NCI-H460 (cell line): ENCODE measurements at places on chromosomes 3 and 15.

- DNase-seq = no peak
Measured at GRCh38 chr3:52175416-52176179, 21.4 kb upstream of the POC1A start.

- DNase-seq = no peak
Measured at GRCh38 chr3:5479229-5479799, 291.8 kb downstream of the EDEM1 start.

DNA sequence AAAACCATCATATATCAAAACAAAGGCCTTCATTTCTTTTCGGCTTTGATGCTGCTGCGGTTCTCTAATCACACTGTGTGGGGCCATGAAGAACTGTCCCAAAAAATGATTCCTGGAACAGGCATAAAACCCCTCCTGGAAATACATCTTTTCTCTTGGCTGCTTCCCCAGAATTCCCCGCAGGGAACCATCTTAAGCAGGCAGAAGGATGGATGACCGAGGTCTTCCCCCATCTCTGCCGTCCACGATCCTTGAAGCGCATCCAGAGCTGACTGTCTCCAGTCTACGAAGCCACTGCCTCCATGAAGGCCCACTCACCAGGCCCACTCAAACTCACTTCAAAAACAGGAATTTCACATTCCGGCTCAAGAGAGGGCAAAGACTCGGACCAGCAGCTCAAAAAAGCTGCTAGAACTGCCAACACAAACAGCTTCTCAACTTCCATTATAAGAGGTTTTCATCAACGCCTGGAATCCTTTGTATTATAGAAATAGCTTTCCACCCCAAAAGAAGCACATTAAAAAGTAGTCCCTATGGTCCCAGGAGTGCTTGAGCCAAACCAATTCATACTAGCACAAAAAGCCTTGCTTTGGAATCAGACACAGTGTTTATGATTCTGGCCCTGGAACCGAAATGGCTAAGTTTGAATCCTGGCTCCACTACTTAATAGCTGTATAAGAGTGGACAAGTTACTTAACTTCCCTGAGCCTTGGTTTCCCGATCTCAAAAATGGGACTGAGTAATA lies 487.5 kb upstream of the WNT5A start:
- no peak for DNase-seq

- DNase-seq = no peak
Measured at GRCh38 chr3:79415356-79415755, 352.4 kb downstream of the ROBO1 start.

- DNase-seq = no peak
Measured at GRCh38 chr15:78536134-78536533, 4.1 kb upstream of the PSMA4 start.

GRCh38 chr3:143506190-143506589 lies 342.1 kb downstream of the SLC9A9 start:
- DNase-seq = no peak

DNA sequence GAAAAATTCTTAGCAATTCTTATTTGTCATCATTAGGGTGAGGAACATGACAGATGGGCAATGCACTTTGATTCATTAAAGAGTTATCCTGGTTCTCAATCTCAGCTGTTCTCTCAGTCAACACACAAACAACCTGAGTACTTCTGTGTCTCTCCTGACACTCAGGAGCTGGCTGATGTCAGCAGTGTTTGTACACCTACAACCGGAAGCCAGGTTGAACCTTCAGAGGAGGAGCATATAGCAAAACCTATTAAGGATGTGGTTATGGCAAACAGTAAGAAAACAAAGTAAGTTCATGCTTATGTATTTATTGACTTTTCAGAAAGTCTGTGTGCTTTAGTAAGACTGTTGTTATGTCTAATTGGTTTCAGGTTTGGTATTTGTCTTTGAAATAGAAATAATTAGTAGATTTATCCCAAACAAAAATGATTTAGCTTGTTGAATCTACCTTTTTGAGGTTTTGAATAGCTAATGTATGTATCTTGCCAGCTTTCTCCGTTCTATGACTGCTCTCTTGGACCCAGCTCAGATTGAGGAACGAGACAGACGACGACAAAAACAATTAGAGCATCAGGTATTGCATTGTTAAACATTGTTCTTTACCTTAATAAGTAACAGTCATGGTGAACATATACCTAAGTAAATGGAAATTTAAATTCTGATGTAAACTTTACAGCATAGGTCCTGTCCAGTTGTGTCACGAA lies 36.6 kb downstream of the CCDC66 start:
- DNase-seq = no peak

GRCh38 chr15:39235084-39235795 lies 345.6 kb upstream of the THBS1 start:
- no peak for DNase-seq

- DNase-seq = no peak
Measured at GRCh38 chr3:73616056-73616455, 8.7 kb downstream of the PDZRN3 start.

DNA sequence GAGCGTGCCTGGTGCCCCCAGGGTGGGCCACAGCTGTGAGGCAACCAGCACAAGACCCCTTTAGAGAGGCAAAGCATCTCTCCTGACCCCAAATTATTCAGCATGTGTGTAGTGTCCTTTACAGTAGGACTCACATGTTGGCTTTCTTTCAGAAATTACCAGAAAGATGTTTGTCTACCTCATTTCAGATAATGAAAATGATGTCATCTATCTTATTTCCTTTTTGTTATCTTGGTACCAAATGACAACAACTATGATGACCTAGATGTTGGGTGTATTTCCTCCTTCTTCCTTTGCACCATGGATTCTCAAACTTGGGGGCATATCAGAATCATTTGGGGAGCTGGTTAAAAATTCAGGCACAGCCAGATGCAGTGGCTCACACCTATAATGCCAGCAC lies 50.5 kb downstream of the DAPK2 start:
- DNase-seq = no peak

- DNase-seq = no peak
Measured at GRCh38 chr15:35956056-35956455, 410.1 kb upstream of the DPH6 start.

- no peak for DNase-seq
Measured at GRCh38 chr3:43675593-43675992, 15.1 kb upstream of the ABHD5 start.

DNA sequence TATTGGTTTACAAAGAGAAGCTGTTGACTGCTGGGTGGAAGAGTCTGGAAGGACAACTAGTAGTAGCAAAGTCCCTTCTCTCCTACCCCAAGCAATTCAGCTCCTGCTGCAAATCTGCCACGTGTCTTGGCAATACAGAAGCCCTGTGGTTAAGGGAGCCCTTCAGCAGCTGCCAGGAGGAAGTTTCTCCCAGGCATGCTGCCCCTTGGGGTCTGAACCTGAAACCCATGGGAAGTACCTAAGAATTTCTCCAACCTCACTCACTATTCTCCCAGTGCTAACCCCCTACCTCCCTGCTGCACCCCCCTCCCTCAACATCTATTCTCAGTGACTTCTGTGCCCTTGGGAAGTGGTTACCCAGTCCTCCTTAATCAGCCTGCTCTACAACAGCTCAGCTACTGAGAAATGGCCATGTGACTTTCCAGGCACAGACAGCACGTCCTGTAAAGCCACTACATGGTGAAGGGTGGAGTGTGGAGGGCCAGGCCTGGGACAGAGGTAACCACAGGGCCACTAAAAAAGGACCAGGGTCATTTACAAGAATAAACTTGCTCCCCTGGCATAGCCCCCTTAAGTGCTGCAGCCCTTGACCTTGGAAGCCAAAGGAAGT lies 316.6 kb downstream of the NTRK3 start:
- no peak for DNase-seq

GRCh38 chr3:193693774-193694173 lies 100.8 kb downstream of the OPA1 start:
- DNase-seq = no peak
